MG63 (cell line): ENCODE measurements at places on chromosomes 2 and 18. TPM values are rescaled to one million over a fixed set of nuclear protein-coding genes. Genes with fewer than 3 reads are reported as not detected.

- DNase-seq, result peak; percentile 69
These were observed 125.6 kb upstream of the CDC42EP3 start for GRCh38 chr2:37797081-37797480.

GRCh38 chr2:166572937-166573336 is 78.9 kb upstream of the SCN7A start:
- no peak for DNase-seq

GRCh38 chr18:44788334-44788733 is 107.6 kb downstream of the SETBP1 start:
- no peak for DNase-seq

- no peak for DNase-seq
These were observed 342.3 kb downstream of the DCC start for GRCh38 chr18:52682260-52682659.

DNA sequence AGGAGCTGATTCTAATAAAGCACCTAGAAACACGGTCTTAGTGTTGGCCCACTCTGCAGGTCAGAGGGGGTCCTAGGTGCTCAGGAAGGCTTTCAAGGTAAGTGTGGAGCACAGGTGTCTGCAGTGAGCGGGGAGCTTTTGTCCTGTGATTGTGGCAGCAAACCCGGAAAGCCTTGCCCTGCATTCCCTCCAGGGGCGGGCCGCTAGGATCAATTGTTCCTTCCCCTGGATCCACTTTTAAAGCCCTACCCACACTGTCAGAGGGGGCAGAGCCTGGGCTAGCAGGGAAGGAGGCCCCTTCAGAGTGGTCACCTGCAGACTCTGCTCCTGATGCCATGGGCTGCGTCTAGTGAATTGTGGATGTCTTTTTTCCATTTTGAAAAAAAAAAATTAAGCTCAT is 176.0 kb downstream of the CTIF start:
- DNase-seq, result no peak

DNA sequence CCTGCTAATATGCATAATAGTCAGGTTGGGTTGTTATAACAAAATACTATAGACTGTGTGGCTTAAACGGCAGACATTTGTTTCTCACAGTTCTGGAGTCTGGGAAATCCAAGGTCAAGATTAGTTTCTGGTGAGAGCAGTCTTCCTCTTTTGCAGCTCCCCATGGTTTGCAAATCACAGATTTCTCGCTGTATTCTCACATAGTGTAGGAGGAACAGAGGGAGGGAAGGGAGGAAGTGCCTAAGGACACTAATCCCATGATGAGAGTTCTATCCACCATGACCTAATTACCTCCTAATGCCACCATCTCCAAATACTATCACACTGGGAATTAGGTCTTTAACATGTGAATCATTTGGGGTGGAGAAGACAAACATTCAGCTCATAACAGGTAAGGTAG is 20.1 kb upstream of the PTH2R start:
- no peak for DNase-seq

- no peak for DNase-seq
These were observed 36.3 kb downstream of the STAT4 start for GRCh38 chr2:191114403-191114886.

GRCh38 chr2:204625135-204625534 is 79.9 kb downstream of the PARD3B start:
- peak; percentile 9 for DNase-seq

GRCh38 chr2:25229279-25230197 is 61.2 kb upstream of the POMC start:
- DNase-seq, result no peak

- no peak for DNase-seq
These were observed 51.9 kb downstream of the PTPRM start for GRCh38 chr18:7618891-7619442.

DNA sequence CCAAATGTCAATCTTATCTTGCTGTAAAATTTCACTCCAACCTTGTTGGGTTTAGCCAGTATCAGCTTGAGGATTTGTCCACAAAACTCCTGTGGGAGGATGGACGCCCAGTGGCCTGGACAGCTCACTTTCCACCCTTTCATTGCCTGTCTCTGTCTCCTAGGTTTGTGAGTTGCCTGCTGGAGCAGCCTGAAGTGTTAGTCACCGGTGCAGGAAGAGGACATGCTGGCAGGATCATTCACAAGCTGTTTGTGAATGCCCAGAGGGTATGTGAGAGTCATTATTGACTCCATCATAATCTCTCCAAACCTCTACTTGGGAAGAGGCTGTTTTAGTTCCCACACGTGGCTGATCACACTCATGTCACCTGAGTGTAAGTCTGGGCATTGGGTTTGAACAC is 112.3 kb downstream of the RAB3GAP1 start:
- DNase-seq, result peak; percentile 77

DNA sequence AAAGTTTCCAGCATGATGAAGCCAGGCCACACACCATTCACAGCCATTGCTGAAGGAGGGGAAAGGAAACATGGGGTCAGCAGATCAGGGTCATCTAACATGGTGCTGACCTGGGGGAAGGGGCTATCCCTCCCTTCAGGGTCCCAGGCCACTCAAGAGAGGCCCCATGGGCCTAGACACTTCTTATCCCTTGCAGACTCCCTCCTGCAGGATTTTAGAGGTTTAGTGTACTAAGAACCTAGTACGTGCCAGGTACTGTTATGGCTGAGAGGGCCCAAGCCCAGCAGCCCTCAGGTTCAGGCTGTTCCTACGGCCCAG is 8.8 kb downstream of the KHK start:
- DNase-seq, result no peak

DNA sequence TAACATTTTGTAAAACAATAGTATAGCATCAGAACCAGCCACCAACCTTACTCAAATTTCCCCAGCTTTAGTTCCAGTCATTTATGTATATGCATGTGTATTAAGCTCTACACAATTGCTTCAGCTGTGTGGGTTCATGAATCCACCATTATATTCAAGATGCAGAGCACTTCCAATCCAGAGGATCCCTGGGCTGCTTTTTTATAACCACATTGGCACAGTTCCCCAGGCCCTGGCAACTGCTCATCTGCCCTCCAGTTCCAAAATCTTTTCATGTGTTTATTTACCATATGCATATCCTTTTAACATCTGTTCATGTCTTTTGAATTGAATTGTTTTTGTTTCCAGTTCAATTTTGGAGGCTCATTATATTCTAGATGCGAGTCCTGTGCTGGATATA is 482.9 kb upstream of the HS6ST1 start:
- peak; percentile 19 for DNase-seq

DNA sequence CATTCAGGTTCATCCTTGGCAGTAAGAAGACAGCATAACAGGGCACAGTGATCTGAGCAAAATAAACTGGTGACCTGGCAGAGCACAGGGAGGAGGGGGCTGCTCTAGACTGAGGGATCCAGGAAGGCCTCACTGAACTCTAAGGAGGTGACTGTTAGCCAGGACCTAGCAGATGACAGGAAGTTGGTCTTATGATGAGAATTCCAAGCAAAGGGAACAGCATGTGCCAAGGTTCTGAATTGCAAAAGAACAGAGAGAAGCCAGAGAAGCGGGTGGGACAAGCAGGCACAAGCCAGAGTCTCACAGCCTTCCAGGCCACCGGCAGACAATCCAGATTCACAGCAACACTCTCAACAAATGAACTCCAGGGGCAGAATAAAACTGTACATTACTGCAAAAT is 152.7 kb upstream of the PTPRM start:
- no peak for DNase-seq

DNA sequence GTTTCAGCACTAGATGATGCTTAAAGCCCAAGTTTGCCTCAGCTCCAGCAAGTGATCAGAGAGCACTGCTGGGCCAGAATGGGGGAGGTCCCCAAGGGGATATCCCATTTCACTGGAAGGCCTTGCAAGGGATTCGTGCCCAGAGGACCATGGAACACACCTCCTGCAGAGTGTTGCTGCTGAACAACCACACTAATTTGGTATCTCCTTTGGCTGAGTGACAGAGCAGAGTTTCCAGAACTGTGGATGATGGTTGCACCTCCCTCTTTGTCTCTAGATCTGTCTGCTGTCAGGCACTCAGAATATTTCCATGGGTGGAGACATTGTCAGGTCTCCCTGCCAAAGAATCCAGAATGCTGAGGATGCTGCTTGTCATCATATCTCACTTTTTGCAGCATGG is 484.8 kb upstream of the NETO1 start:
- no peak for DNase-seq

DNA sequence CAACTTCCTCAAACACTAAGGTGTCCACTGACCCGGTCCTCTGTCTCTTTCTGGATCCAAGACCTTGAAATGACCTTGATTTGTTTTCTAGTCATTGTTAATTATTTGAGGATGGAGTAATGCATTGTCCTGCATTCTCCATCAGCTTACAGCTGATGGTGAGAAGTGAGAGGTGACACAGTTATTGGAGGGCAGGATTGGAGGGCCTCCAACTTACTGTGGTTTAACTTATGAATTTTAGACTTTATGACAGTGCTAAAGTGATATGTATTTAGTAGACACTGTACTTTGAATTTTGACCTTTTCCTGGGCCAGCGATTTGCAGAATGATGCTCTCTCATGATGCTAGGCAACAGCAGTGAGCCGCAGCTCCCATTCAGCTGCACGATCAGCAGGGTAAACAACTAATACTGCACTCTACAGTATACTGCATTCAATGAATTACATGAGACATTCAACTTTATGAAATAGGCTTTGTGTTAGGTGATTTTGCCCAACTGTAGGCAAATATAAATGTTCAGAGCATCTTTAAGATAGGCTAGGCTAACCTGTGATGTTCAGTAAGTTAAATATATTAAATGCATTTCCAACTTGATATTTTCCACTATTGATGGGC is 200.0 kb upstream of the MEX3C start:
- no peak for DNase-seq

GRCh38 chr2:166494140-166494624 is at the start of gene SCN7A:
SCN7A (minus strand) TSS chr2:166494249; CDS start chr2:166477696, 16,553 bp downstream.
- DNase-seq, result peak; percentile 72

DNA sequence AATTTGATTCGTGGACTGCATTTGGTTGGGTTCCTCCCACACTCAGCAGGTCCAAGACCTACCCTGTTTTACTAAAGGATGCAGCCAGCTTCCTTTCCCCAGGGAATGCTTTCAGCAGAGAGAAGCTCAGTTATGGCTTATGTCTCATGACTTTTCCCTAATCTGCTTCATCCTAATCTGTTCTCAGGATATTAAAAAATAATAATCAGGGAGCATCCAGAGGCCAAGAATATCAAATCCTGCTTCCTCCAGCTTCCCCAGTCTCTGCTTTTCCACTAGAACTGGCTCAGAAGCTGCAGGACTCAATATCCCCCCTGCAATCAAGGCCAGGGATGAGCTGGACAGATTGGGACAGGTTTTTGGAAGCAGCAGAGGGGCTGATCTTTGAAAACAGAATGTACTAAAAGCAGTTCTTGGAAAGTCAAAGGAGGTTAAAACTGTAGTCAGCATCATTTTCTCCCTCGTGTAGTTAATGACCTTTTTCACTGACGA is 326.9 kb upstream of the TNP1 start:
- no peak for DNase-seq

DNA sequence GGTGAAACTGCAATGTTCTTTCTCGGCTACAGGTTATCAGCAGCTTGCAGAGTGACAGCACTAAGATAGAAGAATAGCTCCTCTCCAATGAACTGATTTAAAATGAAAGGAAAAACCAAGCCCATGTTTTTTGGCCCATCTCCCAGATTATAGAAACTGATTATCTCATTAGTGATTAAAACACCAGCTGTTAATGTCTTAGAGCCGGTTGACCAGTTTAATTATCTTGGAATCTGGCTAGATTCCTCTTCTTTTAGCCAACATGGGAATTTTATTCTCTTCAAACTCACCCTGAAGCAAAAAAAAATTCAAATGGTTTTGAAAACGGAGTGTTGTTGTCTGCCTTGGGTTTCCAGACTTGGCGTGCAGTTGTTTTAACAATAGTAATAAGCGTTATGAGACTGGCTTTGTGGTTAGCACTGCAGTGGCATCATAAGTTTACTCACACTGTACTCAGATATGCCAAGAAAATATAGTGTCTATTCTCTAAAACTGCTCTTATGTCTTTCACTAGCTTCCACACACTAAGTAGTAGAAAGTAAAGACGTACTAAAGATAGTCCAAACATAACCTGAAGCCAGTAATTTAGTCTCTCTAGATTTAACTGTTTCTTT is 665.3 kb downstream of the STK39 start:
- peak; percentile 55 for DNase-seq

- DNase-seq, result peak; percentile 36
These were observed 63.1 kb upstream of the B3GNT7 start for GRCh38 chr2:231332388-231332787.

DNA sequence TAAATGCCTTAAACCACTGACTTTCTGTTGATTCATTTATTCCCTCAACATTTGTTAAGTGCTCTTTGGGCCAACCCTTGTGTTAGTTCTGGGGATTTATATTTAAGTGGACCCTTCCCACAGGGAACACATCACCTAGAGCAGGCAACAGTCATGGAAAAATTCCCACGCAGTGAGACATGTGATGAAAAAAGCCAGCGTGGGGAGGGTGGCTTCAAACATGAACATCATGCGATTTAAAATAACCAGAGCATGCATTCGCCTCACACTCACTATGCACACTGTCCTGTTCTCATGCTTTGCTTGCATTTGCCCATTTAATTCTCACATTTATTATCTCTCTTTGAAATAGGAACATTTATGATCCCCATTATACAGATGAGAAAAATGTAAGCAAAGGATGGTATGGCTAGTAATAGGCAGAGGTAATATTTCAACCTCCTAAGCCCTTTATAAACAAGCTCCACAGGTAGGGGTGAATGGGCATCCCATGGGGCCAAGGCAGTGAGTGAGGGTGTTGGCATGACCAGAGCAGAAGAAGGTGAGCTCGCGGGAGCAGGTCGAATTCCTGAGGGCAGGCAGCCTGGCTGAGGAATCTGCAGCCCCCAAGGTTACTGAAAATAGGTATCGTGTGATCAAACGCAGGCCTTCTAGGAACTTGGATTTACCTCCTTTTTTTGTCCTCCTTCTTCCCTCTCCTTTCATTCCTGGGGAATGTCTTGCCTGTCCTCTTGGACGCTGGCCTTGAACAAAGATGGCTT is 297.8 kb downstream of the MYCN start:
- DNase-seq, result no peak

DNA sequence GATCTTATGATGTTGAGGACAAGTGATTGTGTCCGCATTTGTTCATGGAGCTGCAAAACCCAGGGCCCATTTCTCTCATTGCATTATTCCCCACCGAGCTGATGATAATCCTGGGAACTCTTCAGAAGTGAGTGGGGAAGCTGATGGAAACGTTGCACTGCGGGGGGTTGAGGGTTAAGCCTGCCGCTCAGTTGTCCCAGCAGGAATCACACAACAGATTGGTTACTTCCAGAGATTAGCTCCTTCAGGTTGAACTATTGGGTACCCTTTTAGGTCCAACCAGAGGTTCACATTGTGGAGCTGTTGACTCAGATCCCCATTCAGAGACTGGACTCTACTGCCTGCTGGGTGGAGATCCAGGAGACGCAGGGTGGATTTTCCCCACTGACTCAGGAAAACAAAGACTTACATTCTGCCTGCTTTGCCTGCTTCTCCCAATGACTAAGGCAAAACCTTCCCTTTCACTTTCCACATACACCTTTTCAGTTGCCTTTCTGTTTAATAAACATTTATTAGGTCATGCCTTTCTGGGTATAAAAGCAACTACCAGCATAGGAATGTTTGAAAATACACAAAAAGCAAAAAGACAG is 286.4 kb downstream of the TXNL1 start:
- no peak for DNase-seq

Gene GTF2A1L
- not detected in 2 replicates for total RNA-seq

Gene CFAP221
- not detected in 2 replicates for total RNA-seq

Gene GREB1
- total RNA-seq, result 2.7 and 3.1 TPM in 2 replicates

Gene ALPI
- total RNA-seq, result not detected in 2 replicates

Gene C2orf80
- not detected in 2 replicates for total RNA-seq

Gene ZNF804A
- total RNA-seq, result 0.76 and 3.6 TPM in 2 replicates

Gene HNRNPA3
- 21.1 and 36.5 TPM in 2 replicates for total RNA-seq
